ENCODE measurements at places on chromosomes 5 and 9. TPM values are rescaled to one million over a fixed set of nuclear protein-coding genes. Genes with fewer than 3 reads are reported as not detected.
A peak's percentile ranks its signal among the peaks of the same experiment; 100 is the strongest.

DNA sequence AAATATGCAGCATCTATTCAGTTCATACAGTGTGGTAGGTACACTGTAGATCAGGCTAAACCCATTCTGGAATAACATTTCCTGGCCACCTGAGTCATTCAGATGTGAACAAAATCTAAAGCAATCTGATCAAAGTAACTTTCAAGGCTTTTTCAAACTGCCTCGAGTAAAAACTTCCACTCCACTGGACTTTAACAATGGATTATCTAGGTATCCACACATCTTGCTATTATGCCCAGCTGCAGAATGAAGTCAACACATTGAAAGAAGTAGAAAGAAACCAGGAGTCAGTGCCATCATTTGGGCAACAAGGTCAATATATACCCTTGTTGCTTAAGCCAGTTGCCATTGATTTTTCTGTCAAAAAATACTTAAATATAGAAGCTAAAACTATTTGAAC is 1352.6 kb upstream of the NUDT12 start:
- no peak for DNase-seq

- DNase-seq, result peak; percentile 4
Observed at GRCh38 chr9:104025104-104025503, 69.0 kb upstream of the SMC2 start.

DNA sequence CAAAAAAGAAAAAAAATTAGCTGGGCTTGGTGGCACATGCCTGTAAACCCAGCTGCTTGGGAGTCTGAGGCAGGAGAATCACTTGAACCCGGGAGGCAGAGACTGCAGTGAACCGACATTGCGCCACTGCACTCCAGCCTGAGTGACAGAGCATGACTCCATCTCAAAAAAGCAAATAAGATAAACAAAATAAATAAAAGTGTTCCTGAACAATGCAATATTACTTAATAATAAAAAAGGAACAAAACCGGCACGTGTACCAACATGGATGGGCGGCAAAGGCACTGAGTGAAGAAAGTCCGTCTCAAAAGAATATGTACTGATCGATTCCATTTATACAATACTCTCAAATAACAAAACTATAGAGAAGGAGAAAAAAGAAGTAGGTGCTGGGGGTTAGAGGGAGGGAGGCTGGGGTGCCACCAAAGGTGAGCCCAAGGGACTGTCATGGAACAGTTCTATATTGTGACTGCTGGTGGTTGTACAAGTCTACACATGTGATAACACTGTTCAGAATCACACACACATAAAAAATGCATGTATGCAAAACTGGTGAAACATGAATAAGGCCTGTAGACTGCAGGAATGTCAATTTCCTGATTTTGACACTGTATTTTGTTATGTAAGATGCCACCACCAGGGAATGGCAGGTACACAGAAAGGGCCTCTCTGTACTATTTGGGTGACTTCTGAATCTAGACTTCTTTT is 15.8 kb downstream of the MYO10 start:
- DNase-seq, result no peak

DNA sequence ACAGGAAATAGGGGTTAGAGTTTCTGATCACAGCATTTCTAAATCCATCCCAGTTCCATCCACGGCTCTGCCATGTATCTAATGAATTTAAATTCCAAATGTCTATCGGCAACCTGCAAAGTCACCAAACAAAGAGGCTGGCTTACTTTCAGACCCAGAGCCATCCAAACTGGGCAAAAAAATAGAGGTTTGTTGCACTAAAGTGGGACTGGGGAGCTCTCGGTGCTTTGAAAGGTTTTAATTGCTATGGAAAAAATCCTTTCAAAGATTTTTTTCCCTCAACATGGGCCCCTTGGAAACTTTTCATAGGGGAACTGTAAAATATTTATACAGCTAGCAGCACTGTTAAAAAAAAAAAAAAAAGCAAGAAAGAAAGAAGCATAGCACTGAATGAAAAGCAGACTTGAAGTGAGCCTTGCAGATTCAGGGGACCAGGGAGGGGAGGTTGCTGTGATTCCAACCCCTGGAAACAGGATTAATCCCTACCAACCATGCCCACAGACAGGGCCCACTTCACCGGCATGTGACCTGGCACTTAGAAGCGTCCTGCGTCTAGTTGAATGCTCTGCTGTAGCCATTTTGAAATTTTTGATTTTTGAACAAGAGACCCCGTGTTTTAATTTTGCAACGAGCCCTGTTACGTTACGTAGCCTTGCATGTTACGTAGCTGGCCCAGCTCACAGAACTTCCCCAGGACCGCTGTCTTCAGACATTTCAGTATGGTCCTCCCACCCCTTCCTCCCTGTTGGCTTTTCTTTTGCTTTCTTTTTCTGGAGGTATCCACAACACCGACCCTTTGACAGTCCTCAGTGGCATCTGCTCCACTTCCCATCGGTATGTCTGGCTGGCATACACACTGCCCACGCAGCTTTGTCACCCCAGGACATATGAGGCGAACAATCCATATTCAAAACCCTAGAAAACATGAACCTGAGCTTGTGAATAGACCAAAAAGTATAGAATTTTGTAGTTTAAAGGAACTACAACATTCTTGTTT is 105.3 kb upstream of the NFIB start:
- DNase-seq, result no peak

DNA sequence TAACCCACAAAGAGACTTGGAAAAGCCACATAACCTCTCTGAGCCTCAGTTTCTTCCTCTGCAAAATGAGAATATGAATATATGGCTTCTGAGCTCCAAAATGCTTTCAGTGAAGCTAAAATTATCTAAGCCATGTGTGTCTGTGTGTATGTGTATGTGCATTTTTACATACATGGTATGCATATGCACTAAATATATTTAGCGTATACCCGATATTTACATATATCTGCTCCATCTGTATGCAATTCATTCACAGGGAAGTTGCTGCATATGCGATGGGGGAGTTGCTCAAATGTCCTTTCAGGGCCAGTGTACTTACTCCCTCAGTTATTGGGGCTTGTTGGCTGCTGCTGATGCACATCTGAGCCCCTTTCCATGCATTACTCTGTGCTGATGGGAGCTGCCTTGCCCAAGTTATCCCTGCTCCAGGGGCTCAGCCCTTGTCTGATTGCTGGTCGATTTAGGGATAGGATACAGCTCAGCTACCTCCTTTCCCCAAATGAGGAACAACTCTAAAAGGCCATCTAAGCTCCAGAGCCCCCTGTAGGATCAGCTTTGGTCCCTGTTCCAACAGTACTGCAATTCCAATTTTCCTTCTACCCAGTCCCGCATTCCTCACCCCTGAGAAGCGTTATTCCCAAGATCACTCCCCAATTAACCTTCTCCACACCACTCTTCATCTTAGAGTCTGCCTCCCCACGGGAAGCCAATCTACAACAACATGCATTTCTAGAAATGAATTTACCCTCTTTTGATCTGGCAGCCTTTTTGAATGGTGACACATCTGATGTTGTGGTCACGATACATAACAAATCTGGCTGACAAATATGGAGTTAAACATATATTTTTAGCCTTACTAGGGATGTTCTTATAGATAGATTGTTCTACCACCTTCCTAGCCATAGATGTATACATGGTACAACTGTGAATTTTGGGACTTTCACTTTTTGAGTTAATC is 15.9 kb downstream of the RHOBTB3 start:
- no peak for DNase-seq

GRCh38 chr9:27653957-27654356 is 80.7 kb upstream of the C9orf72 start:
- no peak for DNase-seq

- DNase-seq, result no peak
Observed at GRCh38 chr9:130720762-130721161, 27.2 kb downstream of the EXOSC2 start.

- DNase-seq, result peak; percentile 39
Observed at GRCh38 chr5:179668391-179668790, 12.4 kb downstream of the CBY3 start.

DNA sequence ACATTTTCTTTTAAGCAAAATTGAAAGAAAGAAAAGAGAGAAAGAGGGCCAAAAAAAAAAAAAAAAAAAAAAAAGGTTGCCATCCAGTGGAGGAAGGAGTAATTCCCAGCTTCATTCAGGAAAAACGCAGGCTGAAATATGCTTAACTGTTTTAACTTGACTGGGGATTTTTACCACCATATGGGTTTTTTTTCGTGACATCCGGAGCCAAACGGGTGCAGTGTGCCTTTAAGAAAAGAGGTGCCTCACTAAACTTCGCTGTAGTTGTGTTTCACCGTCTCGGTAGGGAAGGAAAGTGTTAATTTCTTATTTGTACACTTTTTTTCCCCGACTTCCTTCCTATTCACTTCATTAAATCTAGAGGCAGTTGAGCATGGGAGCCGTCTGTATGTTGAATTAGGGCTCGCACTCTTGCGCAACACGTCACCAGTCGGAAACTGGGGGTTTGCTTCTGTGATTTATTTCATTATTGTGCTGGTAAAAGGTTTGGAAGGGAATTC is 143.0 kb downstream of the SMARCA2 start:
- DNase-seq, result peak; percentile 85

GRCh38 chr9:71608825-71609447 is 159.4 kb downstream of the CEMIP2 start:
- DNase-seq, result peak; percentile 50

DNA sequence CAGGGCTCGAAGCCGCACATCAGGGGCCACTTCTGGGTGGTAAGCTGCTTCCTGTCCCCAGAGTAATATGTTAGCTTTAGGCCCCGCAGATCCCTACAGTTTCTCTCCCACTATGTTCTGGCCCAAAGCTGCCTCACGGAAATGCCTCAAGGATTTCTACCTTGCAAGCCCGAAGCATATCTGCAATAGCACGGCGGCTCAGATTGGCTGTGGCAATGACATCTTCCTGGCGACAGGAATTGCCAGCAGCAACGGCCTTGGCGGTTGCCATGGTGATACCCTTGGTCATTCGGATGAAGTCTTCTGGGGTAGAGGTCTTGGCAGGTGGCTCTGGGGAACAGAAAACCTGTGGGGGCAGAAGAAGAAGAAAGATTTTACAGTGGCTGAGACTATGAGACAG is 10.3 kb upstream of the TPM2 start:
- DNase-seq, result no peak

DNA sequence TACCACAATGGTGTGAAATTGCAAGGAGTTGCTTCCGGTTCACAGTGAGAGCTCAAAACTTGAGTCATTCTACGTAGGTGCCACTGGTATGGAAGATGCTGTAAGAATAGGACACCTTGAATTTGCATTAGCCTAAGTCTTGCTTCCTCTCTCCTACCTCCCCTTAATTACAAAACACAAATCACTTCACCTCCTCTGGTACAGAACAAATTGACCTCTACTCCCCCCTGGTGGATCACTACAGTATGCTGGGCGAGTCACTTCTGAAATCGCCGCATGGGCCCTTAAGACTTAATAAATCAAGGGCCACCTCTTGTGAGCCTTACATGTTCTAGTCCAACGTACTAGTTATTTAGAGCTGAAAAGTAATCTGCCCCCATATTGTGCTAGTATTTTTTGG is 145.3 kb upstream of the SMARCA2 start:
- peak; percentile 2 for DNase-seq

GRCh38 chr5:171706736-171707441 is 78.7 kb upstream of the SMIM23 start:
- no peak for DNase-seq

GRCh38 chr5:8577792-8578191 is 708.8 kb downstream of the MTRR start:
- DNase-seq, result no peak

GRCh38 chr9:132003319-132003704 is 76.4 kb downstream of the MED27 start:
- DNase-seq, result no peak

Gene PCDHB6
- total RNA-seq, result 0.40 TPM

Gene PCDHA9
- total RNA-seq, result not detected

Gene PSAT1
- total RNA-seq, result 87.6 TPM

Gene C5orf46
- total RNA-seq, result not detected

Gene LURAP1L
- 7.3 TPM for total RNA-seq

Gene ARRDC1
- 58.6 TPM for total RNA-seq

Gene NIPSNAP3A
- total RNA-seq, result 69.3 TPM

Gene SLC36A3
- total RNA-seq, result not detected

Gene RASA1
- total RNA-seq, result 53.8 TPM

Gene CATSPER3
- total RNA-seq, result not detected

Gene EGFL7
- 19.4 TPM for total RNA-seq

Measured in renal cortical epithelial cell (primary cell).